Progenitor cell of endocrine pancreas (in vitro differentiated cells): ENCODE measurements at places on chromosomes 16 and 17. TPM values are rescaled to one million over a fixed set of nuclear protein-coding genes. Genes with fewer than 3 reads are reported as not detected.

SMURF2 gene
- total RNA-seq, result 40.8 and 43.9 TPM in 2 replicates

METRNL gene
- total RNA-seq, result 54.6 and 56.2 TPM in 2 replicates

TEDC2 gene
- total RNA-seq, result 27.4 and 32.2 TPM in 2 replicates

BAIAP3 gene
- 17.5 and 18.2 TPM in 2 replicates for total RNA-seq

ZNF597 gene
- total RNA-seq, result 2.0 and 2.2 TPM in 2 replicates

PLXDC1 gene
- total RNA-seq, result 2.3 and 3.7 TPM in 2 replicates

TNK1 gene
- total RNA-seq, result 9.1 and 13.4 TPM in 2 replicates

CLEC3A gene
- not detected in 2 replicates for total RNA-seq

COQ9 gene
- total RNA-seq, result 70.2 and 74.5 TPM in 2 replicates

GSE1 gene
- total RNA-seq, result 136 and 143 TPM in 2 replicates

ACSM3 gene
- total RNA-seq, result 119 and 131 TPM in 2 replicates

SDK2 gene
- 6.7 and 7.1 TPM in 2 replicates for total RNA-seq

USP32 gene
- total RNA-seq, result 42.7 and 42.8 TPM in 2 replicates

CSH2 gene
- total RNA-seq, result not detected in 2 replicates

KCNJ18 gene
- total RNA-seq, result not detected in 2 replicates
